NCI-H1436 treated with DMSO at 0.1 percent for 48 hours (cell line): ENCODE measurements at places on chromosomes 1 and 21.

- no peak for DNase-seq
Measured at GRCh38 chr1:118899340-118899739, 88.8 kb downstream of the TBX15 start.

GRCh38 chr1:45531873-45532272 is 10.2 kb upstream of the PRDX1 start:
- no peak for DNase-seq

- DNase-seq, result no peak
Measured at GRCh38 chr1:160570840-160571239, 8.5 kb downstream of the CD84 start.

- peak; percentile 92 for DNase-seq
Measured at GRCh38 chr1:196608390-196609369, at the start of gene KCNT2. KCNT2 (minus strand) TSS chr1:196608440; CDS start chr1:196608309, 131 bp downstream.

DNA sequence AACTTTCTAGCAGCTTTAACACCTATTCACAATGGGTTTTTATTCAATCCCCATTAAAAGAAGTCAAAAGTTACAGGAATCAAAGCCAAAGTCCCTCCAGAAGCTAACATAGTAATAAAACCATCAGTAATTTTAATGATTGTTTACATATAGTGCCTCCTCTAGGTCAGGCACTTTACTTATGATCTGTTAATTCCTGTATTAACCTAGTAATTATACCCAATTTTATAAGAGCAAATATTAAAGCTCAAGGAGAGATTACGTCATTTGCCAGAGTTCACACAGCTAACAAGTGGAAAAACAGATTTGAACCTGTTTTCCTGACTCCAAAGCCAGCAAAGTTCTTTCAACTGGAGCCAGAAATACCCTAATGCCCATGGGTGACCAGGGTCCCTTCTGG is 112.9 kb upstream of the F3 start:
- DNase-seq, result no peak

DNA sequence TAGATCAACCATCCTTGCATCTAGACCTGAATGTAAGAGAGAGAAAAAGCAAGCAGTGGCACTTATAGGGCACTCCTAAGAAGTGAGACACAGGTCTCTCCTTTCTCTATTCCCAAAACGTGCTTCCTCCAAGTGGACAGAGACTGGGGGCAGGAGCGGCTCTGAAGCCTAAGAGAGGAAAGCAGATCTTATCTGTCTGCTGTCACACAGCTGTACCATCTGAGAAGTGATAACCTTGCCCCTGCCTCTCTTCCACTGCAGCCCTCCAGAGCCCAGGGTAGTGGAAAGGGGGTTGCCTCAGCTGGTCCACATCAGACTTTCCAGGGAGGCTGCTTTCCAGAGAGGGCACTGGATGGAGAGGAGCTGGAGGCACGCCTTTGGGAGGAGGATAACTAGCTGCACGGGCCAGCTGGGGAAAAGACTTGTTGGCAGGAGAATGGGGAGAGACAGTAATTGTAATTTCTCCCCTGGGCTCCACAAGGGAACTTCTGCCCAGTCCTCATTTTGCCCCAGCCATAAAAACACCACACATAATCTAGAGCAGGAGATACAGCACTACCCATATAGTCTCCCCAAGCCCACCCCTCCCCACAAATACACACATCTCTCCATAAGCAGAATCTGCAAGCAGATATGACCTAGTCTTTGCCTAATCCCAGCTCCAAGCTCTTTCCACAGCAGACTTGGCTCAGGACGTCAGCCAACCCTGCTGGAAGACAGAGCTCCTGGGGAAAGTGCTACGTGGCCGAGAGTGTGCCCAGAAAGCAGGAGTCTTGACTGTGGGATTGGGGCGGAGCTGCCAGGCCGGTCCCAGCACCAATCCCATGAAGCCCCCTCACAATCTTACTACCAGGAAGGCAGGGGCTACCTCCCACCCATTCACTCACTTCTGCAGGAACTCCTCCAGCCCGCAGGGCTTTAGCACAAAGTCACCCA is 31.2 kb downstream of the PIK3C2B start:
- no peak for DNase-seq

DNA sequence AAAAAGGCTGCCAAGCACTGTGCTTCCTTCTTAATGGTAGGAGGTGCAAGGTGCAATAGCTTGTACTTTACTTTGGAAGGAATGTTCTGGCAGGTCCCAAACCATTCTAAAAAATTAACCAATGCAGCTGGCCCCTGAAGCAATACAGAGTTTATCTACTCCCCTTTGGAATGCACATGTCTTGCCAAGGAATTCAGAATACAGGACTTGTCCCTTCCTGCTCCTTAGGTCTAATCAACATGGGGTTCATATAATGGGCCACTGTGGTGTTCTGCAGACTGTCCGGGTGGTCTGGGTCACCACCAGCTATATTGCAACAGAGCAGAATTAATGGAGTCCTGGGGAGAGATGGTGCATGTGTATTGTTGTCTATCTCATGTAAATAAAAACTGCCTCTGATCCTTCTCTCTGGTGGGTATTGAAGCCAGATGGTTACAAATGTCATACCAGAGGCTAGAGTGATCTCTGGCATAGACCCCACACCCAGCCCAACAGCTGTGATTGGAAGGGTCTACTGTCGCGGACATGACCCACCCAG is 112.8 kb downstream of the RIPK4 start:
- DNase-seq, result no peak

DNA sequence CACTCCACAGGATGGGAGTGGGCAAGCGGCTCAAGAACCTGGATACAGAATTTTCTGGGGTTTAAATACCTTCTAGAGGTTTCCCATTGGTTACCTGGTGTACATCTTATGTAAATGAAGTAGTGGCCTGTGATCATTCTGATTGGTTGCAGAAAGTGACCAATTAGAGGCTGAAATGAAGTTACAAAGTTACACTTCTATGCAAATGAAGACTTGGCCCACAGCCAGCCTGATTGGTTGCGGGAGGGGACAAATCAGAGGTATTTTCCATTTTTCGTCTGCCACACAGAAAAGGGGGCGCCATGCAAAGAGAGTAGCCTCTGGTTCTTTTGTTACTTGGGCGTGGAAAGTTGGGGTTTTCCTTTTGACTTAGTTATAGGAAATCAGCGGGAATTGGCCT is 8.9 kb downstream of the KCNAB2 start:
- DNase-seq, result no peak

- DNase-seq, result no peak
Measured at GRCh38 chr1:23403355-23403734, 21.2 kb downstream of the TCEA3 start.

DNA sequence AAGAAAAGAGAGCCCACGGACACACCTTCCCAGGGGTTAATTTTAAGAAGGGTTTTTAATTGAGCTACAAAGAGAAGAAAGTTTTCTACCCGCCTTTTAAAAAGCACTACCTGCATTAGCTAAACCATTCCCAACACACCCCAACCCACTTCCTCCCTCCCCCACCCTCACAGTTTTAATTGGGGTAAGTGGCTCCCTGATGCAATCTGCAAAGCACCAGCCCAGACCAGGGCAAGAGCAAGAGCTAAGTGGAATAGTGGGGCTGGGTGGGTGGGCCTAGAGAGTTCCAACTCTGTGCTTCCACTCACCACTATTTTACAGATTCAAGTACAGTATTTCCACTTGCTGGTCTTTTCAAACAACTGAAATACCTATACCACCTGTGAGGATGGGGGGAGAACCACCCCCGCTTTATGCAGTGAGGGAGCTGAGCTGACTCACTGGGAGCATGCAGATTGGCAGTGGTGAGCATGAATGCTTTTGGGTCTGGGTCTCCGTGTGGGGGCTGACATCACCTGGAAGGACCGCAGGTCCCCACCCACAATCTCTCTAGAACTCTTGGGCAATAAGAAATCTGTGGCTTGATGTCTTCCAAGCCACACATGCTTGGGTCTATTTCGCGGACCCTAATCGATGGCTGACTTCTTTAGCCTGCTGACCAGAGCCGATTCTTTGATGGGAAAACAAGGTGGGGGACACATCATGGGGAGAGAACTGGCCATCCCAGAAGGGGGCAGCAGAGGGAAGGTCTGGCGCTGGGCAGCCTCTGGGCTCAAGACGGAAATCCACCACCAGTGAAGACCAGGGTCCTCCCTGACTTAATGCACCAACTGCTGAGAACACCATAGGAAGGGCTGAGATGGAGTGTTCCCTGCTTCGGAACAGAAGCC is 95.5 kb downstream of the SSBP3 start:
- no peak for DNase-seq

DNA sequence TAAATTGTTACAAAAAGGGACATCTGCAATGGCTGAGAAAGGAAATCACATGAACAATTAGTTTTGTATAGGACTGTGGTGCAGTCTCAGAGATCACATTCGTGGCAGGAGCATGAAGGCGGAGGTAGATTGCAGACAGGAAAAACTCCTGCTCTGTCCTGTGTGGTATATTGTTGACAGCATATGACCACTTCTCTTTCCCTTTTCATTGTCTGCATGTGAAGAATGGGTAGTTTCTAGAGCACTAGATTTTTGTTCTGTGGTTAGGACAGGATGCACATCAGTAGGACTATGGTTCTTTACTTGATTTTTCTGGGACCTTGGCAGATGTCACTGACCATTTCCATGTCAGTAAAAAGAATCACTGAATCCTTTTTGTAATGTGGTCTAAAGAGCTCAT is 625.9 kb upstream of the PKN2 start:
- no peak for DNase-seq

DNA sequence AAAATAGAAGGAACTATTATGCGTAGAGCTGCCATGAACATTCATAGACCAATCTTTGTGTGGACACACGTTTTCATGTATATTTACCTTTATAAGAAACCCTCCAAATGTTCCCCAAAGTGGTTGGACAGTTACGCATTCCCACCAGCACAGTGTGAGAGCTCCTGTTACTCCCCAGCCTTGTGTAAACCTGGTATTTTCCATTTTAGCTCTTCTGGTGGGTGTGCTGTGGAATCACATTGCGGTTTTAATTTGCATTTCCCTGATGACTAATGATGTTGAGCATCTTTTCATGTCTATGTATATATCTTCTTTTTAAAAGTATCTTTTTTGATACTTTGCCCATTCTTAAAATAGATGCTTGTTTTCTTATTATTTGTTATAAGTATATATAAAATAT is 3.2 kb upstream of the UBASH3A start:
- no peak for DNase-seq

GRCh38 chr1:84246213-84246612 is 55.3 kb upstream of the SAMD13 start:
- no peak for DNase-seq

DNA sequence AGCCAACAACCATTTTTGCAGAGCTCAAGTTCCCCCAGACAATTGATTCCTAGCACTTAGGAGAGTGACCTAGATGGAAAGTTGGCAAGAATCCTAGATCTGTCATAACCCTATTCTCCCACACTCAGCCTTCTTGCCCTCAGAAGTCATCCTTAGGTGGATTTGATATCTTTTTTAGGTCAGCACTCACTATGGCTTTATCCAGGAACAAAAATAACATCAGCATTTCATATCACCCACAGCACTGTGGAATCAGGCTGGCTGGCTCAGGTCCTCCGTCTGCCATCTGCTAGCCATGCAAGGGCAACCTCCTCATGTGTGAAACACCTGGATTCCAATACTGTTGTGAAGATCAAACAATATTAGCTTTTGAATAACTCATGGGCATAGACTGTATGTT is 6.0 kb downstream of the DPT start:
- DNase-seq, result no peak

- no peak for DNase-seq
Measured at GRCh38 chr1:211609120-211610024, 30.4 kb upstream of the SLC30A1 start.

- DNase-seq, result no peak
Measured at GRCh38 chr1:186799689-186800054, 29.1 kb upstream of the PLA2G4A start.
